ENCODE measurements at places on chromosomes 1 and 21.

- no peak for DNase-seq
Measured at GRCh38 chr1:224381880-224382548, 25.3 kb downstream of the CNIH4 start.

GRCh38 chr1:55506740-55507577 is 291.8 kb upstream of the USP24 start:
- DNase-seq = no peak

DNA sequence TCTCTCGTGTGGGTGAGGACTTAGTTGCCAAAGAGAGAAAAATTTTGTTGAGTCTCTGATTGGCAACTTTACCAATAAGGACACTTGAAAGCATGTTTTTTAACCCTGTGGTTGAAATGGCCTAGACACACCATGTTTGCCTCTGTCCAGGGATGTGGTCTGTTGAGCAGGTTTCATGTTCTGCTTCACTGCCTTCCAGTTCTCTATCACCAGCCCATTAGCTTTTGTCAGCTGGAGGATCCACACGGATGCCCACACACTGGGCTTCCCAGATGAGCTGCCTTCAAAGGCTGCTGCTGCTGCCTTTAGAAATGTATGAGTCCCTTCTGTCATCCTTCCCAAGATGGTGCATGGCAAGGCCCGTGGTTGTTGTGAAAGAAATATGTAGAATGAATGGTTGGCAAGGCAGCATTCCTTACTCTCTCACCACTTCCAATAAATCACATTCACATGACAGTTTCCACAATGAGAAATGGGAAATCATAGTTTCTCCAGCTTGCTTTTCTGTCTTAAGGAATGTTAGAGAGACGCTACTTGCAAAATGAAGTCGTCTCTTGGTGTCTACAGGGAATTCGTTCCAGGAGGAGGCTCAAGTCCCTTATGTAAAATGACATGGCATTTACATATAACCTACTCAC is 108.2 kb upstream of the SLC35F3 start:
- no peak for DNase-seq

DNA sequence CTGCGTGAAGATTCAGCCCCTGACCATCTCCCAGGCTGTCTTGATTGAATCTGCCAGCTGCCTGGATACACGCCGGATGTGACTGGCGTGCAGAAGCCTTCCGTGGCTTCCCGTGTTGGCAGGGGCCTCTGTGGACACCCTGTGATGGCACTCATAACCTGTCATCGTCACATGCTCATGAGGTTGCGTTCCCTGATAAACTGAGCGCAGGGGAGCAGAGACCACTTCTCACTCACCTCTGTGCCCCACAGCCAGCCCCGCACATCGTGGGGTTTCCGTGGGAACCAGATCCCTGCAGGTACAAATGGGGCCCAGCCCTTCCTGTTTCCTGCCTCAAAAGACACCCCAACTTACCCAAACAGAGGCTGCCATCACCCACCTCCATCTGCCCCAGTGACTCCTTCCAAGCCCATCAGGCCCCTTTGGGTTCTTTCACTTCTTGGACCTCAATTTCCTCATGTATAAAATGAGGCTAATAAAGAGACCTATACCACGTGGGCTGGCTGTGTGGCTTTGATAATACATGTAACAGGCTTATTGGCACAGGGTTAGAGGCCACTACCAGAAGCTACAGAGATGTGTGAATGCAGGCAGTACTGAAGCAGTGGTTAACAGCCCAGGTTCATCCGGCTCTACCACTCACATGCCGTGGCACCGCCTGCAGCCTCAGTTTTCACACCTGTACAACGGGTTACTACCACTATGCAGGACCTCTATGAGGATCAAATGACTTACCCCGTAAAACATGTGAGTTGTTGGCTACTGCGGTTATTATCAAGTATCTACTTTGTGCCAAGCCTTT is 23.6 kb downstream of the HTR6 start:
- no peak for DNase-seq

DNA sequence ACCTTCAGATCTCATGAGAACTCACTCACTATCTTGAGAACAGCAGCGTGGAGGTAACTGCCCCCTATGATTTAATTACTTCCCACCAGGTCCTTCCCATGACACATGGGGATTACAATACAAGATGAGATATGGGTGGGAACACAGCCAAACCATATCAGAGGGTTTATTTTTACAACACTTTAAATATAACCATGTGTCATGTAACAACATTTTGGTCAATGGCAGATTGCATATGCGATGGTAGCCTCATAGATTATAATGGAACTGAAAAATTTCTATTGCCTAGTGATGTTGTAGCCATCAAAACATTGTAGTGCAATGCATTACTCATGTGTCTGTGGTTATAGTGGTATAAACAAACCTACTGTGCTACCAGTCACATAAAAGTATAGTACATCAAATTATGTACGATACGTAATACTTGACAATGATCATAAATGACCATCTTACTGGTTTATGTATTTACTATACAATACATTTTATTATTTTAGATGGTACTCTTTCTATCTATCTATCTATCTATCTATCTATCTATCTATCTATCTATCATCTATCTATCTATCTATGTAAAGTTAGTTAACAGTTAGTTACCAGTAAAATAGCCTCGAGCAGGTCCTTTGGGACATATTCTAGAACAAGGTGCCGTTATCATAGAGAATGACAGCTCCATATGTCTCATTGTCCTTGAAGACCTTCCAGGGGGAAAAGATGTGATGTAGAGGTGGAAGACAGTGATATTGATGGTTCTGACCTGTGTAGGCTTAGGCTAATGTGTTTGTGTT is 12.6 kb upstream of the S100B start:
- DNase-seq = no peak

- no peak for DNase-seq
Measured at GRCh38 chr1:204125759-204126351, 26.0 kb downstream of the ETNK2 start.

GRCh38 chr1:97654876-97655585 is 265.8 kb downstream of the DPYD start:
- DNase-seq = no peak

- no peak for DNase-seq
Measured at GRCh38 chr1:30200161-30200560, 523.2 kb downstream of the MATN1 start.

Measured in heart right ventricle (tissue), 16 donors.